Left lung (tissue), 14 donors: ENCODE measurements at places on chromosomes 16 and 17. TPM values are rescaled to one million over a fixed set of nuclear protein-coding genes. Genes with fewer than 3 reads are reported as not detected.

DNA sequence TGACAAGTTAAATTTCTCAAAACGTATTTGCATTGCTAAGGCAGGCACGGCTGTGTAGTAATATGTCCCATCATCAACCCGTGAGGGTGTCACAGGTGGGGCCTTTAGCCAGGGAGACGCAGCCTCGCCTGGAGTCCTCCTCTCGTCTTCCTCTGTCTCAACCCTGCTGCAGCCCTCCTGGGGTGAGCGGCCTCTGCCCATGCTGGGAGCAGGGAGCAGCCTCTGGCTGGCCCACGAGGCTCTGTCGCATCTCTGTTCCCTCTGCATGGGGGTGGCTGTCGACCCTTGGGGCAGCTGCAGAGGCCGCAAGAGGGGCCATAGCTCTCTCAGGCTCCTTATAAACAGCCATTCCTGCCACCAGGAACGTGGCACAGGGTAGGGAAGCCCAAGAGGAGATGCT is 806 bp upstream of the SMIM5 start:
- no peak for DNase-seq

- no peak for DNase-seq
Observed at GRCh38 chr16:50593410-50594150, 45.4 kb downstream of the NKD1 start.

DNA sequence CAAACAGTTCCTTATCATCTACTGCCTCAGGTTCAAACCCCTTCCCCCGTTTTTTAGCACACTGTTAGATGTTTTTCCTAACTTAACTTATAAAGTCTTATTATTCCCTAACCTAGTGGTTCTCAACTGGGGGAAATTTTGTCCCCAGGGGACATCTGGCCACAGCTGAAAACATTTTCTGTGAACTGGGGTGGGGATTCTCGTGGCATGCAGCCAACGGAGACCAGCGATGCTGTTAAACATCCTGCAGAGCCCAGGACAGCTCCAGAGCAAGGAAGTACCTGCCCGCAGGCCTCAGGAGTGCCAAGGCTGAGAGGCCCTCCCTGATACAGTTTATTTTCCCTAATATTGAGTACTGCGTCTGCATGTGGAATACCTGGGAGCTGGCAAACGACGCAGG is 24.3 kb downstream of the ZCCHC14 start:
- no peak for DNase-seq

SLC6A4 gene
- total RNA-seq = 51.1 TPM

PPY gene
- not detected for total RNA-seq

- DNase-seq = no peak
Observed at GRCh38 chr17:33318241-33318640, 25.1 kb upstream of the ASIC2 start.

CHST4 gene
- total RNA-seq = 0.12 TPM

GRCh38 chr17:17001076-17001777 is 29.3 kb upstream of the TNFRSF13B start:
- DNase-seq = no peak

DNA sequence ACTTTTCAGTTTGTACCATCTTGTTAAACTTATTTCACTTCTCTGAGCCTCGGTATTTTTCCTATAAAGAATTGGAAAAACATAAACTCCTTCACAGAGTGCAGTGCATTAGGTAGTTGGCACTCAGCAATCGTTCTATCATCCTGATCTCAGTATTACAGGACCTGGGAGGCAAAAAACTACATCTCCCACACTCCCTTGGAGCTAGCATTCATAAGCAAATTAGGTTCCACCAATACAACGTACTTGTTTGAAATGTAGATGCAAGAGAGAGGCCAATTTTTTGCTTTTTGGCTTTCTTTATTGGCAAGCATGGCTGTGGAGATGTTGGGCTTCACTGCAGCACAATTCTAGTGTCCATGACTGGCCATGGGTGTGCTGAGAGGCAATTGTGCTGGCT is 285.2 kb downstream of the CA10 start:
- no peak for DNase-seq

DNA sequence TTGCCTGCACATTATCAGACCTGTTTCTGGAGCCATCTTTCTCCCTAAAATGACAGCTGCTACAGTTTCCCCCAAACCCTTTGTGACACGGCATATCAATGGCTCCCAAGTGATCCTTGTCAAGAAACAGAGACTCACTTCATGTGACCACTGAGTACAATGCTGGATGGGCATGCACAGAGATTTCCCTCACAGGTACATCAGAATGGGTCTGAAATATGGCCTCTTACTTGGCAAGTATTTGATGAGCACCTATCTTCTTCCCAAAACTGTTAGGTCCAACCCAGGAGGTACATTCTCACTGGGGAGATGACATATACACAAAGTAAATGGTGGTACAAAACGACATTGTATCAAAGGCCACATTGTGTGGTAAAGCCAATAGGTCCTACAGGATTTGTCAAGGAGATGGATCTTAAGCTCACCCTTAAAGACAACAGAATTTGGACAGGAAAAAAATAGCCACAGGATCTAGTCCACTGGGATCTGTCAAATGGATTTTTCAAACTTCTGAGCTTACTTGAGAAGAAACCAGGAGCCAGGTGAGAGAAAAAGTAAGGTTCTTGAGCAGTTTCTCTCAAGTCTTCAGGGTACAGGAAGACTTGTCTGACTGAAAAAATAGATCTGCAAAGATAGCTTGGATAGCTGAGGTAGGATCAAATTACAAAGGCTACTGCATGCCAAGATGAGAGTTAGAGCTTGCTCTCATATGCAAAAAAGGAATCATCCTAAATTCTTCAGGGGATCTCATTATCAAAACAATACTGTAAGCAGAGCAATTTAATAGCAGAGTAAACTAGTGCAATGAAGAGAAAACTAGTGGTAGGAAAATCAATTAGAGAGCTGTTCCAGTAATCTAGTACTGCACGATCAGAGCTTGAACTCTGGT is 28.8 kb downstream of the RNF43 start:
- no peak for DNase-seq

- peak; percentile 27 for DNase-seq
Observed at GRCh38 chr17:47700471-47701449, 6.8 kb downstream of the TBKBP1 start.

GRCh38 chr17:73197161-73197560 is 4.3 kb downstream of the COG1 start:
- DNase-seq = no peak

GRCh38 chr17:61507383-61508066 is 55.3 kb downstream of the TBX4 start:
- DNase-seq = no peak

GRCh38 chr16:57128771-57129389 is 36.5 kb downstream of the CPNE2 start:
- DNase-seq = no peak
